T-helper 17 cell (primary cell): ENCODE measurements at places on chromosomes 4 and X.
A peak's percentile ranks its signal among the peaks of the same experiment; 100 is the strongest.

GRCh38 chrX:30495468-30495867, 82.1 kb downstream of the TASL start:
- no peak for DNase-seq

DNA sequence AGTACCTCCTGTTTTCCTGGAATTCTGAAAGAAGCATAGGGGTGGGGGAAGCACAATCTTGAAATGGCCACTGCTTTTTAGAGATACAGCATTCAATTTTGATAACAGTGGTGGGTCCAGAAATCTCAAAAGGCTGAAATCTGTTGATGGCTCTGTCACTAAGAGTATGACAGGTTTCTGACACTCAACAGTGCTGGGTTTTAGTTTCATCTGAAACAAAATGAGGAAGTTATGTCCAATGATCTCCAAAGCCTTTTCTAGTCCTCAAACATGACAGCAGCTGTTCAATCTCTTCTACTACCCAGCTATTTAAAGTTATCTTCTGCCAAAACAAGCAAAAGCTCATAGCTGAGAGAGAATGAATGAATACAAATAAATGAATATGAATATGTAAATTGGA, 110.5 kb downstream of the IL1RAPL1 start:
- no peak for DNase-seq

DNA sequence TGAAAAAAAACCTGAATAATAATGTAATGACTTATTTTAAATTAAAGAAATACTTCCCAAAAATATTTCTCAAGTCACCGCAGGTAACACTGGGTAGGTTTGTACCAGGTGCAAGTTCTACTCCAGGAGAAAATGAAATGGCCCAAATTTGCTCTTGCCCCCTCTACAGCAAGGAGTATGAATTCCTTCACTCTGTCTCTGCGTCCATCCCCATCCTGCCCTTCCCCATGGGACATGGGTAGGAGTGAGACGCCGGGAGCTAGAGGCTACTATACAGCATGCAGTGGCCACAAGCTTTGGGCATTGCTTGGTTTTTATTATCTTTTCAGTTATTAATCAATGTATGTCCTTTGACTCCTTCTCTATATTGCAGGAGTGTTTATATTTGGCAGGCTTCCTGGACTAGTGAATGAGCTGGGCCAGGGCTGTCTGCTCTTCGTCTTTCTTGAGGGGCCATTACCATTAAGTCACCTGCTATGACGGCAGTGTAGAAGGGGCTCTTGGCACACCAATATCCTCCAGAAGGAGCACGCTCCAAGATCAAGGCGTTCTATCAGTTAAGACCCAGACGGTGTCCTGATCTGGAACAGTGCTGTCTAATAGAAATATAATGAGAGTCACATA, 149.6 kb downstream of the ENPP6 start:
- DNase-seq, result no peak

GRCh38 chr4:10015140-10015753, 6.0 kb downstream of the SLC2A9 start:
- no peak for DNase-seq

- DNase-seq, result no peak
Measured at GRCh38 chrX:68387776-68388175, 45.5 kb downstream of the OPHN1 start.

DNA sequence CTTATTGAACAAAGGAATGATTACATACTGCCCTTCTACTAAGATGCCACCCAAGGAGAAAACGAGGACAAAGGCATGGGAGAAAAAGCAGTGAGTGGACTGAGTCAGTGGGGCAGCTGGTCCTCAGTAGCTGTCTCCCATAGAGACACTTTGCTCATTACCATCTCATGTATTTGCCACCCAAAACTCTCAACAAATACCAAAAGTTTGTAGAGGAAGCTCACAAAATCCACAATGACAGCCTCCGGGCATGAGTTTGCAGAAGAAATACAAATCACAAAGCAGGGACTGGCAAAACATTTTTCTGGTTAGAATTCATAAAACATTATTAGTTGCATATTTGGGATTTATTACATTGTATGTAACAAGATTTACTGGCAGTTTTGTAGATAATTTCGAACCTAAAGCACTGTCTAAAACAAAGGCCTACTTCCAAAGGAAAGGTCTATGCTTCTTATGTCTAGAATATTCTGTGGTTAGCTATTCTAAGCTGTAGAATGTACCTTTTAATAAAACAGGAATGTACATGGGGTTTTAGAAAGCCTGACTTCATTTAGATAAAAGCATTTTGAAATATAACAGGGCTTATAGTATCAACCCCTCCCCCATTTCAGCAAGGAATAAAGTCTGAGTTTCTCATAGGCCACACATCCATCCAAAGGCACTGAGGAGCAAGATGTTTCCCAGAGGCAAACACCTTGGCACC, 17.7 kb downstream of the PCDH18 start:
- no peak for DNase-seq

DNA sequence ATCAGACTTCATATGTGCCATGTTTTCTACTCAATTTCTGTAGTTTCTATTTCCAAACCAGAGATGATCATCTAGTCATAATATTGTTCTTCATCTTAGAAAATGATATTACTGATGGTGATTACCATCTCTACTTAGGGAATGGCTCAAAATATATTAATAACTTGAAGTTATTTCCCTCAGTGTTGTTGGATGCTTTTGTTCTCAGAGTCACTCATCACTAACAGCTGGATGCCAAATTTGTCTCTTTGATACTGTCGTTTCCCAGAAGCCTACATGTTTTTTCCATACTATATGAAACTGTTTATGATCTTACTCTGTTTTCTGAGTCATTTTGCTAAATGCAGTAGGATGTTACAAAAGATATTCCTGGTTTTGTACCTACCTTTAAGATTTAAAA, 8.9 kb downstream of the PGAM4 start:
- DNase-seq, result no peak

DNA sequence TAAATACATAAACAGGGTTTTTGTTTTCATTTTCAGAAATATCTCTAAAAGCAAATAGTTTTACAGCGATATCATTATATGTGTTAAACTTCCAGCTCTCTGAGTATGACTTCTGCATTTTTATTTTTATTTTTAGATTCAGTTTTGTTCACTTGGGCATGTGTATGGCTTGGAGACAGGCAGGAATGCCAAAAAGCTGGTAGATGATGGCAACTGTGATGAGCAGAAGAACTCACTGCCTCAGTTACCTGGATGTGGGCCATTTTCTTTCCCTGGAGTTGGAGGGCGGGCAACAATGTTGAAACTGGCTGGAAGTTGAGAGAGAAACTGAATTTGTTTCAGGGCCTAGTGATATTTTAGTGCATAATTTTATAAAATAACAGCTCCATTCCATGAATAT, 266.4 kb downstream of the ARHGAP24 start:
- DNase-seq, result no peak

DNA sequence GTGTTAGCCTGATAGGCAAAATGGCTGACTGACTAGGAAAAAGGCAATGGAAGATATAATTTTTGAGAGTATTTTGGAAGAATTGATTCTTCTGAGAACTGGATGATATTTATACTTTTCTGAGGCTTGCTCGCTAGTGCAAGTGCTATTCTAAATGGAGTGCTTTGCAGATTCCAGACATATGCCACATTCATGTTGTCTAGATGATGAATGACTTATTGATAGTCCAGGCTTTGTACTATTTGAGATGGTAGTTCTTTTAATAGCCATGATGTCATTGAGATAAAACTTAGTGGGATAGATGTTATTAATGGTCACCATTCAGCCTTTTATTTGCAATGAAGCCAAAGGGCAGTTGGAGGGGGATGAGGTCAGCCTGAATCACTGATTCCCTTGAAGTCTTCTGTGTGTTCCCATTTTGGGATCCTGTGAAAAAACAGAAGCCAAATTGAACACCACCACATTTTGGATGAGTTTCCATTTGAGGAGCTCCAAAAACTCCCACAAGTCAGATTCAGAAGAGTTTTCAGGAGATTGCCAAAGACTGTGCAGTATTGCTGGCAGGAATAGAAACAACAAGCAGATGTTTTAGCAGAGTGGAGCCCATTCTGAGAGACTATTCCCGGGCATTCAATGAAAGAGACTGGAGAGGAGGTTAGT, 184.1 kb downstream of the IL1RAPL2 start:
- DNase-seq, result no peak

GRCh38 chrX:155514225-155514624, 55.8 kb upstream of the F8A3 start:
- DNase-seq, result no peak

- no peak for DNase-seq
Measured at GRCh38 chrX:119880076-119880475, 8.4 kb downstream of the NDUFA1 start.

DNA sequence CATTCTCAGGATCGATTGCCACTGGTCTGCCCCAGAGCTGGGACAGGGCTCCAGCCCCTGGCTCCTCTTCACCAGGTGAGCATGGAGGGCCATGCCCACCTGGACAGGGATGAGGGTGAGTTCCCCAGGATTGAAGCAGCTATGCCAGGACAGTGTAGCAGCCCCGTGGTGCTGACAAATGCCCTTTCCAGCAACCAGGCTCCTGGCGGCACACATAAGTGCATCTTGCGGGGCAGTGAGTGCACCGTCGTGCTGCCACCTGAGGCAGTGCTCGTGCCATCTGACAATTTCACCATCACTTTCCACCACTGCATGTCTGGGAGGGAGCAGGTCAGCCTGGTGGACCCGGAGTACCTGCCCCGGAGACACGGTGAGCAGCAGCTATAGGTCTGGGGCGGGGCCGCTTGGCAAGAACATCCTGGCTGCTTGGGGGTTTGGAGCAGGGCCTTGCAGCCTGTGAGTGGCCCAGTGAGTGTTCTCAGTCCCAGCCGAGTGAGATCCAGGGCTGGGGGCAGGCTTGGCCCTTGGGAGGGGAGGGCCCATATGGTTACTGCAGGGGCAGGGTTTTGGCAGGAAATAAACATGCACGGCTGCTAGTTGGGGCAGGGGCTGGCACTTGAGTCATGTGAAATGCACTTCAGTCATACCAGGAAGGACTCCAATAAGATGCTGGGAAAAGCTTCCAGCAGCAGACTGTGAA, 6.1 kb downstream of the IL9R start:
- DNase-seq, result no peak

DNA sequence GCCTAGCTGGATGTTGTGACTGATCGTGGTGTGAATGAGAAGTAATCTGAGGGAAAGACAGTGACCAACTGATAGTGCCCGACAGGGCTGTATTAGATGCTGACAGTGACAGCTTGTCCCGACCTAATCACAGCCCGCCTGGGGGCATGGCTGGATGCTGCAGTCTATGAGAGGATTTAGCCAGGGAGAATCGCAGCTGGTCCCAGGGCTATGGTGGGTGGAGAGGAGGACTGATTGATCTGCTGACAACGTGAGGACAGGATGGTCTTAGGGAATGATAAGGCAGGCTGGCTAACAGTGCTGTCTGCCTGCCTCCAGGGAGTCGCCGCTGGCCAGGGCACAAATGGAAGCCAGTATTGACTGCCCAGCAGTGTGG, 621 bp upstream of the SUV39H1 start:
- no peak for DNase-seq

DNA sequence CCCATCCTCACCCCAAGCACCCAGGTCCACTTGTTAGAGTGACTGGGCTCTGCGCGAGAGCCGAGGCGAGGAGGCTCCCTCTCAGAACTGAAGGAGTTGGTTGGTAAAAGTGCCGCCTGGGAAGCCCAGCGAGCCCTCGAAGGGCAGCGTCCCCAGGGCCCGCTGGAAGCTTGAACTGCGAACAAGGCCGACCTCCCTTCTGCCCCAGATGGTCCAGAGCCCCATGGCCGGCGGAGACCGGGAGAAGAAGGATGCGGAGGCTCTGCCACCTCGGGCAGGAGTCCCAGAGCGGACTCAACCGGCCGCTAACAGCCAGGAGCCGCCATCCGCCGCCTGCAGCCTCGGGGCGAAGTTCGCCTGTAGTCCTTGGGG, 116.3 kb upstream of the TEX13C start:
- no peak for DNase-seq

- DNase-seq, result no peak
Measured at GRCh38 chrX:53294024-53294648, 12.8 kb upstream of the IQSEC2 start.

DNA sequence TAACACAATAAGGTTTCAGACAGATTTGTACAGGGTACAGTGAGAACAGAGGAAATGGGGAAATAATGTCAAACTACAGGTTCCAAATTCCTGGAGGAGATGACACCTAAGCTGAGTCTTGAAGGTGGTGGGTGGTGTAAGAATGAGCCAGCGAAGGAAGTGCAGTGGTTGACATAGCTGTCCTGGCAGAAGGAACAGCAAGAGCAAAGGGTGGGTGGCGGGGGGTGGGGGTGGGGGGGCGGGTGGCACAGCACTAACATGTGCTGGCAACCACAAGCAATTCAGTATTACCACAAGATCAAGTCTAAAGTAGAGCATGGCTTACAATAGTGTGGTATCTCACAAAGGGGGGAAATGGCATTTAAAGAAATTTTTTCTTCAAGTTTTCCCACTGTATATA, 13.1 kb upstream of the G3BP2 start:
- DNase-seq, result peak; percentile 13

- no peak for DNase-seq
Measured at GRCh38 chr4:41692717-41693345, 55.7 kb downstream of the PHOX2B start.

DNA sequence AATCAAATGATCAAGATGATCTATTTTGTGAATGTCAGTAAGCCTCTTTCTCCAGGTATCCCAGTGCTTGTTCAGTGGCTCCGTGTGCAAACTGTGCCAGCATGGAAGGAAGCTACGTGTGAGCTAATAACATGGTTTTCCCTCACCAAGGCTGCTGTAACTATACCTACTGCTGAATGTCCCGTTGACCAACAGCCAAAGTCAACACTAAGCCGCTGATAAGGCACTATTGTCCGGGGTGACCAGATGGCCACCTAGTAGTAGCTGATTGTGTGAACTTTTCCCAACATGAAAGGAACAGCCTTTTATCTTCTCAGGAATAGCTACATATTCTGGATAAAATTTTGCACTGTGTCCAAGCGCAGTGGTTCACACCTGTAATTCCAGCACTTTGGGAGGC, 58.0 kb upstream of the ABCG2 start:
- no peak for DNase-seq

- DNase-seq, result no peak
Measured at GRCh38 chr4:47876784-47877546, 37.4 kb downstream of the NFXL1 start.

DNA sequence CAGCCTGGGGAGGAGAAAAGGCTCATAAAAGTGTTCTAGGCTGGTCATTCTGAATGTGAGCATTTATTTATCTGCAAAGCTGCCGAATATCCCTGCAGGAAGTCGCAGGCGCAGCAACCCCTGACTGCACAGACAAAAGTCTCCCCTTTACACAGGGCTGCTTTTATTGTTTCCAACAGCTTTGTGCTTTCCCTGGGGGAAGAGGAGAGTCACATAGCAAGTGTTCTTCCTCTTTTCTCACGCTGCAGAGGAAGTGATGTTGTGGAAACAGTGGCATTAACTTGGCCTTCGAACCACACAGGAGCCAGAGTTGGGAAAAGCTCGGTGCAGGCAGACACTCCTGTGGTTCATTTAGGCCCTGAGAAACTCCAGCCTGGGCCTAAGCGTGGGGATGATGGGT, 81.5 kb upstream of the BCOR start:
- no peak for DNase-seq

GRCh38 chrX:11409957-11410356, 116.7 kb downstream of the AMELX start:
- DNase-seq, result no peak

- no peak for DNase-seq
Measured at GRCh38 chr4:129453524-129454200, 357.7 kb downstream of the C4orf33 start.
